Right ventricle myocardium inferior (tissue), 1 donor: ENCODE measurements at places on chromosomes 5 and 9. TPM values are rescaled to one million over a fixed set of nuclear protein-coding genes. Genes with fewer than 3 reads are reported as not detected.

DNA sequence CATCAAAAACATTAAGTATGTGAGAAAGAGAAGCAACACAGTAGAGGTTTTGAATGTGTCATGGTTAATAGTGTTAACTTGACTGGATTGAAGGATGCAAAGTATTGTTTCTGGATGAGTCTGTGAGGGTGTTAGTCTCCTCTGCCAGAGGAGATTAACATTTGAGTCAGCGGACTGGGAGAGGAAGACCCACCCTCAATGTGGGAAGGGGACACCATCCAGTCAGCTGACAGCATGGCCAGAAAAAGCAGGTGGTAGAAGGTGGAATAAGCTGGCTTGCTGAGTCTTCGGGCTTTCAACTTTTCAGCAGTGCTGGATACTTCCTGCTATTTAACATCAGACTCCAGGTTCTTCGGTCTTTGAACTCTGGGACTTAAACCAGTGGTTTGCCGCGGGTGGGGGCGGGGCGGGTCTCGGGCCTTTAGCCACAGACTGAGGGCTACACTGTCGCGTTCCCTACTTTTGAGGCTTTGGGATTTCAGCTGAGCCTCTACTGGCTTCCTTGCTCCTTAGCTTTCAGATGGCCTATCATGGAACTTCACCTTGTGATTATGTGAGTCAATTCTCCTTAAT lies 309.9 kb upstream of the ST8SIA4 start:
- DNase-seq: no peak

DNA sequence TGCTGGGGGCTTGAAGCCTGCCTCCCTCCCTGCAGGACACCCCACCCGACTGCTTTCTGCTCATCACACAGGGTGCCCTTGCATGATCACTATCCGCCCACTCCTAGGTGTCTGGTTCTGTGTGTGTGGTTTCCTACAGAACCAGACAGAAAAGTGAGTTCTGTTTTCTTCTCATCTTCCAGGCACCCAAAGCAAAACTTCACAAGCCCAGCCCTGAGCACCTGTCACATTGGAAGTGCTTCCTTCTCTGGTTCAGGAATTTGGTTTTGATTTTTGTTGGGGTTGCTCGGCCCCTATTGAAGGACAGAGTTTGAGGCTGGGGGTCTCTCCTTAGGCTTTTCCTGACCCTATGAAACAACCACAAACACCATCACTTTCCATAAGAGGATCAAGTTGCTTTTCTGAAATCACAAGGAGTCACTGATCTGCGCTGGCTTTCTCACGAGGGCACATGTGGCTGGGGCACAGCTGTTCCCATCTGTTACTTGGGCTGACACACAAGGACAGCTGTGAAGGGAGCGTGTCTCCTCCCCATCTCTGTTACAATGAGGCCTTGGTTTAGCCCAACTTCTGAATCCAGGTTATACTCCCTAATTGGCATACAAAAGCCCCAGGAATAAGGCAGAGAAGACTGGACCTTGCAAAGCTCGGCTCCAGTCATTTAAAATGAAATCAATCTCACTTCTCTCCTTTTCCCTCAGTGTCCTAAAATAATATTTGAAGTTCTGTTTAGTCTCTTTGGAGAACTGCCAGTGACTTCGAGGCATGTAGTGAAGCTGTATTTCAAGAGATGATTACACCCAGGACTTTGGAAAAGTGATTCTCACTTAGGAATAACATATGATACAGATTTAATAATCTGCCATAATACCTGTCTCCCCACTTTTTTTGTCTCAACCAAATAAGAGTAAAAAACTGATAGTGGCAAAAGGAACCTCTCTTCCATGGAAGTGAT lies 213.1 kb upstream of the GAS1 start:
- no peak for DNase-seq

- DNase-seq: no peak
Measured at GRCh38 chr9:135939351-135940265, 21.6 kb downstream of the UBAC1 start.

GRCh38 chr5:76528547-76529331 lies 94.5 kb downstream of the F2RL2 start:
- DNase-seq: no peak

- no peak for DNase-seq
Measured at GRCh38 chr9:20028192-20028848, 239.5 kb upstream of the SLC24A2 start.

GRCh38 chr9:27701587-27701986 lies 128.3 kb upstream of the C9orf72 start:
- no peak for DNase-seq

GRCh38 chr5:137015540-137016116 lies 483.5 kb downstream of the SPOCK1 start:
- no peak for DNase-seq

DNA sequence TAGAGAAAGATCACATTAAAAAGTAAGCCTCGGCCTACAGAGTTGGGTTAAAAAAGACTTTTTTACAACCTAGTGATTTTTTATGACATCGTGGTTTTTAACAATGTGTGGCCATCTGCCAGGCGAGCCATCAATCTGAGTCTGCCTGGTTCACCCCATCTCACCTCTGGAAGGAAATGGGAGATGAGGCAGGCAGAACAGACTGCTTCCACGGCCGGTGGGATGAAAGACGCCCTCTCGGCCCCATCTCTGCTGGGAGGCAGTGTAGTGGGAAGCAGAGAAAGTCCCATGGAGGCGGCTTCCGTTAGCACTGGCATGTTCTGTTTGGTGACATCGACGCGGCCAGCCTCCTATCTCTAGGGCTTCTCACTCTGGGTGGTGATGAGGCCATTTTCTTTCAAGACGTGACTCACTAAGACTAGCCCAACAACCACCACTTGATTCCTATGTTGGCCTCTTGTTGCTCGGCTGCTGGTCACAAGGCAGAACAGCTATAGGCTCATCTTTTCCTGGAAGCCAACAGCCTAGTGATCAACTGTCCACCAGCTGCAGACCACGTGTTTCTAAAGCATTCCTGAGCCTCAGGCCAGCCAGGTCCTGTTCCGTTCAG lies 132.4 kb upstream of the OTULINL start:
- DNase-seq: no peak

- no peak for DNase-seq
Measured at GRCh38 chr9:124814164-124814535, 37.2 kb downstream of the OLFML2A start.

DNA sequence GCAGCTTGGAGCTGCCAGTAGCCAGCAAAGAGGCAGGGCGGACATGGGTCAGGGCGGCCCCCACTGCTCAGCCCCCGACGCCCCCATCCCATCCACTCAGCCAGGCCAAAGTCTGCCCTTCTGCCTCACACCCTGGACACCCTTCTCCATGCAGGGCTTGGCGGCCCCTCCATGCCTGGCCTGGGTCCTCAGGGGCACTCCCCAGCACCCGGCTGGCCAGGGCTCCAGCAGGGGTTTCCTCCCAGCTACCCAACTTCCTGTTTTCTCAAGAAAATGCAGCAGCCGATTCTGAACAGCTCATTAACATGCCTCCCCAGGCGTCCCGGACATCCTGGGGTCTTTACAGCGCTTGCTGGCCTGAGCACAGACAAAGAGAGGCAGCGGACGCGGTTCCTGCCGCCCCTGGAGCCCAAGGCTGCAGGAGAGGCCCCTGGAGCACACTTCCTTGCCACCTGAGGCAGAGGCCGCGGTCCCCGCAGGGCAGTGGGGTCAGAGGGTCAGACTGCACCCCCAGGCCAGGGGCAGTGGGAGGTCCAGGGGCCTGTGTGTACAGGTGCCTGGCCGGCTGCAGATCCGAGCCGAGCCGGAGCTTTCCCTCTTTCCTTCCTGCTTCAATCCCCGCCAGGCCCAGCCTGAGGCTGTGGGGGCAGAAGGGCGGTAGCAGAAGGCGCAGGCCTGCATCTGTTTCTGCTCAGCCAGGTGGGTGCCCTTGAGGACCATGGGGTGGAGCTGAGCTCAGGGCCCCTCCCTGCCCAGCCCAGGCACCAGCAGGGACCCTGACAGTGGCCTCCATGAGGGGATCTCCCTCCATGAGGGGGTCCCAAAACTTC lies 18.7 kb upstream of the NRARP start:
- DNase-seq: no peak

- DNase-seq: no peak
Measured at GRCh38 chr9:1535051-1535450, 480.1 kb upstream of the SMARCA2 start.

- no peak for DNase-seq
Measured at GRCh38 chr5:134450374-134450773, 38.7 kb upstream of the CDKN2AIPNL start.

- DNase-seq: peak; percentile 76
Measured at GRCh38 chr5:56640763-56641406, 174.5 kb upstream of the MAP3K1 start.

The TMEM203 gene
- total RNA-seq: 44.6 TPM

The IGIP gene
- total RNA-seq: 10.1 TPM

The NMUR2 gene
- 0.14 TPM for total RNA-seq

The MFAP3 gene
- 25.8 TPM for total RNA-seq

The GLDC gene
- total RNA-seq: not detected

The SLC27A6 gene
- 76.5 TPM for total RNA-seq

The UQCRQ gene
- total RNA-seq: 1,774 TPM

The OR1J2 gene
- not detected for total RNA-seq

The CCDC183 gene
- 1.6 TPM for total RNA-seq
